Upper lobe of left lung (tissue), 6 donors: ENCODE measurements at places on chromosomes 11 and 22. TPM values are rescaled to one million over a fixed set of nuclear protein-coding genes. Genes with fewer than 3 reads are reported as not detected.

Gene GAB2
- 43.3 TPM for total RNA-seq

Gene H19
- total RNA-seq = 53.9 TPM

GRCh38 chr11:1570896-1571759 lies 943 bp downstream of the DUSP8 start:
- peak; percentile 88 for DNase-seq

- DNase-seq = no peak
Measured at GRCh38 chr11:113664981-113665710, 41.0 kb downstream of the TMPRSS5 start.

Gene MYH9
- total RNA-seq = 925 TPM

DNA sequence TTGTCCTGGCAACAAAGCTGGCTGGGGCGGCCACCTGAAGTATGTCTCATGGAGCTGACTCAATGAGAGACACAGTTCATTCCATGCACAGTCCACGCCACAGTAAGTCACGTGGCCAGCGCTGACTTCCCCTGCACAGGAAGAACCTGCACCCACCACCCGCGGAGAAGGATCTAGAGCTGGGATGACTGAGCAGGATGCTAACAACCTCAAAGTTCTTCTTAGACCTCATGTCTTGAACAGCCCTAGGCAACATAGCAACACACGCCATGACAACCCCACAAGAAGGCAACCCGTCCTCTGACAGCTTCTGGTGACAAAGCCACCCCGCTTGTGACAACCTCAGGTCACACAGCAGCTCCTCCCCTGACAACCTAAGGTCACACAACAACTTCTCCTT lies 76.9 kb upstream of the B3GAT1 start:
- DNase-seq = no peak

DNA sequence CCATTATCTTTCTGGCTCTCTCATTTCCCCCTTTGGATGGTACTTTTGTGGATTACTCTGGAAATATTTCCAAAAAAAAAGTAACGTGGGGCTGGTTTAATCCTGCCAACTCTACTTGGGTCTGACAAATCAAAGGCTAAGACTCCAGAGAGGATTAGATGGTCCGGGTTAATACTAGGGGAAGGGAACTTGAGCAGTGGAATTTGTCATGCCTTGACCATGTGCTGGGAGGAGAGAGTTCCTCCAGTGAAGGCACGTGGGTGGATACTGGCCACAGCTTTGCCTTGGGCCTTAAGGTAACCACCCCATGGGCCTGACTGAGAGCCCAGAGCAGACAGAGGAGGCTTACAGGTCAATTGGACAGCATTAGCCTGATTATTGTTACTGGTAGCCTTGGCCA lies 120.3 kb downstream of the NAV2 start:
- DNase-seq = no peak

Gene MUC5B
- 54.5 TPM for total RNA-seq

DNA sequence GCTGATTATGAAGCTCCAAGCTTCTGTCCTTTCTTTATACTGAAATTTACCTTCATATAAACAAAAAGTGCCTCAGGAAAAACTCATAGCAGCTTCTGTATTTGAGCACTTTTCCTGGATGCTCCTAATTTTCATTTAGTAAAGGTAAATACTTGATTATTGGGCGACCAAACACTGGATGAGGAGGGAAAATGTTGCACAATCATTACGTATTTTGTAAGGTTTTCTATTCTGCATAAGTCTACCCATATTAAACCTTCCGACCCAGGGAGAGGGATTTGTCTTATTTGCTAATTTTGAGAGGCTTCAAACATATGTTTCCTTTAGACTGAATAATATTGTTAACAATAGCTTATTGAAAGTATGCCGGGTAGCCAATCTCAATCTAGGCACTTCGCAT lies 4.3 kb upstream of the SLC6A5 start:
- DNase-seq = no peak

- no peak for DNase-seq
Measured at GRCh38 chr11:76667856-76668255, 2.7 kb downstream of the LRRC32 start.

DNA sequence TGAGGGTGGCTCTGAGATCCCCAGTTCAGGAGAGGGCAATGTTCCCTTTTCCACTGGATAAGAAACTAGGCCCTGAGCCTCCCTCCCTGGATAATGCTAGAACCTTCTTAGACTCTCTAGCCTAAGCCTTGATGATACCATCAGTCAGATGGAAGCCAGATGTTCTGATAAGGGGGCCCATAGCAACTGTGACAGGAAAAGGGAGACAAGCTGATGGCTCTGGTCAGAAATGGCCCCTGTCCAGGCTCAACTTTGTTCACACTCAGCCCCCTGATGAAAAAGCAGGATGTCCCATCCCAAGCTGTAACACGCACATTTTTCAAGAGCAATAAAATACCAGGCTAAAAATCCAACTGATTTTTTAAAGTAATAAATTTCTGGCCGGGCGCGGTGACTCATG lies 7.2 kb upstream of the OAF start:
- no peak for DNase-seq

GRCh38 chr22:37303821-37304274 lies 21.5 kb downstream of the CYTH4 start:
- peak; percentile 80 for DNase-seq

DNA sequence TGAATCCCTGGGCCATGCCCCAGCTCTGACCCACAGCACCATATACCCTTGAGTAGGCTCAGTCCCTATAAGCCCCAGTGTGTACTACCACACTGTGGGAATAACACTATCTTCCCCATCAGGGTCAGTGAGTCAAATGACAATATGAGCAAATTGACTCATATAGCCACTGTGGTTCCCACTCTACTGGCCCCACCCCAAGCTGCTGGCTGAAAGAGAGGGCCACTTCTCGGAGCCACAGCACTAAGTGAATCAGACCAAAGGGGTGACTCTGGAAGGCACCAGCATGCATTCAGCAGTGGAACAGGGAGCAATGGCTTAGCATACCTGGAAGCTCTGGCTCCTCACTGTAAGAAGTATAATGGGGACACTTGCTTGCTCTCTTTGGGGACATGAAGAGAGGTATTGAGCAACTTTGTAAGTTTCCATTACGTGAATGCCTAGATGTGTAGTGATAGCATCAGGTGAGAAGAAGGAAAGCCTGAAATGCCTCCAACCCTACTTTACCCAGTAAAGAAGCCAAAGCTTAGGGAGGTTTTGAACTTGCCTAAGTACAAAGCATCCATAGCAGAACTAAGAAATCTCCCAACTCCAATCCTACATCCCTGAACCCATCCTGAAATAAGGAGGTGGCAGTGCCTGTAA lies 13.5 kb downstream of the CD59 start:
- DNase-seq = peak; percentile 64

- DNase-seq = peak; percentile 77
Measured at GRCh38 chr11:67354075-67355022, 1.0 kb upstream of the POLD4 start.

GRCh38 chr11:127098684-127099083 lies 98.1 kb upstream of the KIRREL3 start:
- no peak for DNase-seq

DNA sequence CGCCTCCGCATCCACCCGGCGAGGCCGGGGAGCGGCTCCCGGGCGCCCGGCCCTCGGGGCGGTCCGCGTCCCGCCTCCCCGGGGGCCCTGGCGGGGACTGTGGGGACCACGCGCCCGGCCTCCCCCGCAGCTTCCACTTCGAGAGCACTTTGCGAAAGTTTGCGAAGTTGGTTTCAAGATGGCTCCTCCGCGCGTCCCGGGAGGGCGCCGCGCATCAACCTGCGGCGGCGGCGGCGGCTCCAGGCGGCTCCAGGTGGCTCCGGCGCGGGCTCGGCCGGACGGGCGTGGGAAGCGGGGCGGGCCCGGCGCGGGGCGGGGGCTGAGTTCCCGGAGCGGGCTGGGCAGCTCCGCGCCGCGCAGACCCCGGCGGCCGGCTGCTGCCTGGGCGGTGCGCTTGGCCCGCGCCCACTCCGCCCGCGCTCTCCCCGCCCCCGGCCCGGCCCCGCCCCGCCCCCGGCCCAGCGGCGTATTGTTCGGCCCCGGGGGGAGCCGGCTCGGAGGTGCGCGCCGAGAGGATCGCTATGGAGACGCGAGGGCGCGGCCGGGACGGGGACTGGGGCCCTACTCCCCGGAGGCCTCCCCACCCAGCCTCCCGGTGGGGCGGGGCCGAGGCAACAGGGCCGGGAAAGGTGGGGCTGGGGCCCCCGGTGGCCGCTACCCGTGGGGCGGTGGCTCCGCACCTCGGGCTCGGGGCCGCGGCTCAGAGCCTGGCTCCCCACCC lies at the start of gene CELSR1:
Gene CELSR1, minus strand, starts transcription at position 396 of the 721 bp plus-strand sequence. CDS start 450 bp downstream, outside the sequence.
- peak; percentile 84 for DNase-seq

Gene MMP27
- not detected for total RNA-seq
